ENCODE measurements at places on chromosomes 5 and 9.

DNA sequence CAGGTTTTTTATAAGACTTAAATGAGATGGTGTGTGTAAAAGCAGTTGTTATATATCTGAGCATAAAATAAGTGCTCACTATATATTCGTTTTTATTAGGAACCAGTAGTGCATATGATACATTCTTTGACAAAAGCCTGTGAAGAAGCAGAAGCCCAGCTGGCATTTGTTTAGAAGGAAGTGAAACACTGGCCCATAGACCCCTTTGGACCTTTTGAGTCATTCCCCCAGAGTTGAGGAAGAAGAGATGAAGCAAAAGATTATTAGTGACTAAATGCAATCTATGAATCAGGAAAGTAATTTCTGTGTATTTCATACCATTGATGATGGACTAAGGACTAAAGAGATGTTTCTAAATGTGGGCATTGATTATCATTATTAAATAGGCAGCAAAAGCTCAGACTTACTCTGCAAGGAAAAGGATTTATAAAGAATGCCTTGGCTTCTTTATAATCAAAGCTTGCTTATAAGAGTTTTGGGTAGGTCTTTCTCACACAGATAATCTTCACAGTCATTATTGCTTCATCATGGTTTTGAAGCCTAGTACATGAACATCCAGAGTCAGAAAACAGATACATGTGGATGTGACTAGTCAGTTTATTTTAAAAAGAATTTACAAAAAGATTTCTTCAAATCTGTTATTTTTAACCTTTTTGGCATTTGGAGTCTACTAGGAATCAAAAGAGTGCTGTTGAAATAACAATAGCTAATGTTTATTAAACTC, 16.9 kb upstream of the FER start:
- DNase-seq: no peak

DNA sequence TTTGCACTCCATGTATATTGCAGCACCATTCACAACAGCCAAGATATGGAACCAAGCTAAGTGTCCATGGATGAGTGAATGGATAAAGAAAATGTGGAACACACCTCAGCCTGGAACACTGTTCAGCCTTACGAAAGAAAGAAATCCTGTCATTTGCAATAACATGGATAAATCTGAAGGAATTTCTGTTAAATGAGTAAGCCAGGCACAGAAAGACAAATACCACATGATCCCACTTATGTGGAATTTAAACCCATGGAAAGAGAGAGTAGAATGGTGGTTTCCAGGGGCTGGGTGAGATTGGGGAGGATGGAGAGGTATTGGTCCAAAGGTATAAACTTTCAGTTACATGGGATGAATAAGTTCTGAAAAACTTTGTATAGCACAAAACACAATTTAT, 228.9 kb upstream of the CD180 start:
- no peak for DNase-seq

GRCh38 chr9:28471261-28471660, 898.0 kb upstream of the C9orf72 start:
- DNase-seq: no peak

DNA sequence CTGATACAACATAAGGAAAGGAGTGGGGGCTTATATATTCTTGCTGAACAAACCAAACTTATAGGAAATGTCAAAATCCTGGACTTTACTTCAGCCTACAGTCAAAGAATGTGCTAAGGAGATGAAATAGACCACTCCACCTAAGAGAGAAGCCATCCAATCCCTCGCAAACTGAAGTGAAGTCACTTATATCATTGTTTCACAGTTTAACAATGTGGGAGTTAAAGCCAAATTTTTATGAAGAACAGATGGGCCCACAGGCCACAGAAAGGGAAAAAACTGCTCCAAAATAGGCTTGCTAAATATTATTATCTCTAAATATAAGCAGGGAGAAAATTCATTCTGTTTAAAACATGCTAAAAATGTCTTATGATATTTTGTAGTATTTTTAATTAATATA, 233.3 kb downstream of the GAS1 start:
- DNase-seq: no peak

- DNase-seq: no peak
Measured at GRCh38 chr5:97764700-97765099, 581.7 kb upstream of the RIOK2 start.

DNA sequence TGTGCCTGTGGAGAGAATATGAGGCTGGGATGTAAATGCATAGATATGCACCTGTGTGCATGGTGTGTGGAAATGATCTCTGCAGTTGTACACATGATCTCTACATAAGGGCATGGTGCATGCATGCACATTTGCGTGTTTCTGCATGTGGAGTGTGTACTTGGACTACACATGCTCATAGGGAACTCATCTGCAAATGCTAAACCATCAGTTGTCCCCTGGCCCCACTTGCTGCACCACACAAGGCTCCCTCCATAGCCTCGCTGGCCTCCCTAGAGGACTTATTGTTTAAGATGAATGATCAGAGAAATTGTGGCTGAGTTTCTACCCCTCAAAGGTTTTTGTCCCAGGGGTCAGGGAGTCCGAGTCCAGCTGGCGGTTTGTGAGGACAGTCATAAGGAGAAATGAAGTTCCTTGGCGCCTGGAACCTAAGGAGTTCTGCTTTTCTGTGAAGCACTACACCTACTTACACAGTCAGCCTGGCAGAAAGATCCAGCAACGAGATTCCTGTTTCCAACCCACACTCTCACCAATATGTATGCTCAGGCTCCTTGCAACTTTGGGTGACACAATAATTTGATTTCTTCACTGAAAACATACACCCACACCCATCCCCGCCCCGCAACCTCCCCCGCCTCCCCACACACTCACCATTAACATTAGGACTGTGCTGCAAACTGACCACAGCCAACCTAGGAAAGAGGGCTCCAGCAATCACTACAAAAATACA, 79.9 kb upstream of the CPEB4 start:
- DNase-seq: no peak

DNA sequence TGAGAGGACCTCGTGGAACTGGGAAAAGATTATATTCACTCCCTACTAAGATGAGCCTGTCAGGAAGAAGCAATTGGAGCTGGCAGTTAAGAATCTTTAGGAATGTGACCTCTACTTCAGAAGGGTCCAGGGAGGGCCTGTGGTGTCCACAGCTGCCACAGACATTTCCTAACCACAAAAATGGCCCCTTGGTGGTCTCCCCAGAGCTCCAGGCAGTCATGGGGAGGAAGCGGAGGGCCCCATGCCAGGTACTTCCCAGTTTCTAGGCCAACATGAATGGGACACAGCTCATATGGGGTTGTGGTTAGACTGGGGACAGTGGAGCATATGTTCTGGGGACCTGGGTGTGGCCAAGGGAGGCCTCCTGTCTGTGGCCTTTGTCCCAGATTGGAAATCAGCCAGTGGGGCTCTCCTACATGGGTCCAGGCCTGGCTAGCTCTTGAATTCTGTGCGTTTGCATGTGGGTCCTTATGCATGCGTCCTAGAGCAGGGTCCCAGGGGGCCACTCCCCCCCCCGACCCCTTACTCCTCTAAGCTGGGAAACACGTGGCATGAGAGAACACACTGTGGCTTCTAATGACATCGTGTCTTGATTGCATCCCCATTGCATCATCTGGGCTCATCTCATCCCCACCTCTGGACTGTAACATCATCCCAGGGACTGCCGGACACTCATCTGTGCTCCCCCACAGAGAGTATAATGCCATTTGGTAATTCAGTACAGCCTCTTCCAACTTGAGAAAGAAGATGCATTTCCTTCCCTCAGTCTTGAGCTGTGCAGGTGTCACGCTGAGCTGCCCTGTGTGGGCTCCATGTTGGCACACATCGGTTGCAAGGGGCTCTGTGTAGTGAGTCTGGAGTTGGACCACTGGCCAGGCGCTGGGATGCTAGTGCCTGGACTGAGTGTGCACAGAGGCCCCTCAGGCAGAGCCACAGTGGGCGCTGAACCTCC, 31.3 kb downstream of the IRF1 start:
- DNase-seq: no peak

DNA sequence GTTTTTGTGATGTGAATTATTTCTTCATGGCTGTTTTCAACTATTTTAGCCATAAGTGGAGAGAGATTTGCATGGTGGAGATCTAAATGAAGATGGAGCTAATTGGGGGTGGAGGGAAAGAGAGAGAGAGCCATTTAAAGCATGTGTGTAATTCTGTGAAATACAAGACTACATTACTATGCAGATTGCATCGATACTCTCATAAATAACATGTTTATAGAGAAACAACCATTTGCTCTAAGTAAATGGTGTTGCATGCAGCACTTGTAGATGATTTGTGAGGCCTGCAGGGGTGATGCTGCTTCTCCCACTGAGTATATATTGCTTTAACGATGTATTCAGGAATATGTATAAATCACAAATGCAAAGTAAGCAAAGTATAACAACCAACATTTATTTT, 270.2 kb upstream of the RIOK2 start:
- DNase-seq: no peak

DNA sequence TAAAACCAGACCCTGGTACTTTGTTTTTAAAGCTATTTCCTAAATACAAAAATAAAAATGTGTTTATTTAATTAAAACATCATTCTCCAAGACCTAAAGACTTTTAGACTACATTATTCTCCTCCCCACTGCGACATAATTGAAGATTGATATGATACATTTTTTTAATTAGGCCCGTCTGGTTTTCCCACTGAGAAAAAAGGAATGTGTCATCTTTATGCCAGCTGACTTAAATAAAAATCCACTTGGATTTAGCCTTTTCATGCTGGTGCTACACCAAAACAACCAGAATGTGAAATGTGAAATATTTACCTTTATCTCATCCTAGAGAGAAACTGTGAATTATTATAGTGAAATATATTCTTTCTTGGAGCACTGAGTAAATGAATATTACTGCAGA, 155.5 kb upstream of the PPP1R2B start:
- no peak for DNase-seq

GRCh38 chr5:142797420-142797819, 27.2 kb downstream of the ARHGAP26 start:
- no peak for DNase-seq

DNA sequence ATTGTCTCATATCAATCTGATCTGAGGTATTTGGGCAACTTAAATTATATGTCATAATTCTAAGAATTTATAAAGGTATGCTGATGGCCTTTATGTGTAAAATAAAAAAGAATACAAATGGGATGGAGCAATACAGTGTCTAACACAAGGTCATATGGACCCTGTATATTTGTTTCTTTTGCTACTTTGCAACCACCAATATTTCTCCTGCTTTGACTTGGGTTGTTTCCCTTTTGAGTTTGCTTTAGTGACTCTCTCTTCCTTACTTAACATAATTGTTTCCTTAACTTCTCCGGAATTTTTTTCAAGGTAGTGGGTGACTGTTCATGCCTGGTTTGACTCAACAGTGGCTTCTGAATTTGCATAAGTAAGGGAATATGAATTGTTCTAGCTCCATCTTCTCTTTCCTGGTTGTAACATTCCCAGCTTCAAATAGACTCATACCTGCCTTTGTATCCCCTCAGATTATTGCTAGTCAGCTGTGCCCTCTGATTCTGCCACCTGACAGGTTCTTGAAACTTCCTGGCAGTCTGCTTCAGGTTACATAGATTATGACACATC, 30.2 kb upstream of the ANXA1 start:
- DNase-seq: no peak

DNA sequence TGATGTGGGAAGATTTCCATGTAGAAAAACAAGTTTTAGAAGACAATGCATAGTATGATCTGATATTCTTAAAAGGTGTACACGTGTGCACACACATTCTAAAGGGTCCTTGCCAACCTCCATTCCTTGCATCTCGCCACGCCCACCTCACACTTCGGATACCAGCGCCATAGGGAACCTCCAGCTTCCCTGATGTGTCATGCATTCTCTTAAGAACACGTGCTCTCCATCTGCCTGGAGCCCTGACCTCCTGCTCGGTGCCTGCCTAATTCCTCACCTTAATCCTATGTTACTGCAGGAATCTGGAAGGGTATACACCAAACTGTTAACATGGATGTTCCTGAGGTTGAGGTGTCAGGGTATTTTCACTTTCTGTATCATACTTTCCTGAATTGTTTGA, 63.1 kb downstream of the PTCD2 start:
- no peak for DNase-seq

DNA sequence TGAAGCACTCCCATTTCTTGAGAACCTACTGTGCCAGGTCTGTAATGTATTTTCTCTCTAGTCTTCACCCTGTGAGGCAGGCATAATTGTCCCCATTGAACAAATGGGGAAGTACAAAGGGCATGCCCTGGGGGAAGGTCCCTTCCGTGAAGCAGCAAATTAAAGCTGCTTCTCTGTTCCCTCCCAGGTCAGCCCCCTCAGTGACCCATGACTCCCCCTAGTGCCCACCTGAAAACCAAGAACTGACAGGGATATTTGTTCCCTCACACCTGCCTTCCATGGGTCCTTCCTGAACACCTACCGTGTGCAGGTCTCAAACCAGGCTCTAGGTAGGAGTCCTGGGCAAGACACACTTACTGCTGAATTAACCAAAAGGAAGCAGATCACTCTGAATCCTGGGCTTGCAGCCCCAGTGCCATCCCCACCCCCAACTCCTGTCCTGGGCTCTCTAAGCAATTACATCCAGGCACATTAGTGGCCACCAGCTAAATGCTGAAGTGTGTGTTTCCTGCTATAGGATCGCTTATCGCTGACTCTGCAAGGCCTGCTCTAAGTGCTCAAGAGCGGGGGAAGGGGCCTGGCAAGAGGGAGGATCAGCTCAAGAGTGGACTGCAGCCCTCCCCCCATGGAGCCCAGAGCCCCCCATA, 254.8 kb downstream of the CDK5RAP2 start:
- no peak for DNase-seq

GRCh38 chr5:154118893-154119336, 71.6 kb upstream of the GALNT10 start:
- DNase-seq: no peak

GRCh38 chr9:128282500-128282899, 6.4 kb downstream of the SWI5 start:
- no peak for DNase-seq

DNA sequence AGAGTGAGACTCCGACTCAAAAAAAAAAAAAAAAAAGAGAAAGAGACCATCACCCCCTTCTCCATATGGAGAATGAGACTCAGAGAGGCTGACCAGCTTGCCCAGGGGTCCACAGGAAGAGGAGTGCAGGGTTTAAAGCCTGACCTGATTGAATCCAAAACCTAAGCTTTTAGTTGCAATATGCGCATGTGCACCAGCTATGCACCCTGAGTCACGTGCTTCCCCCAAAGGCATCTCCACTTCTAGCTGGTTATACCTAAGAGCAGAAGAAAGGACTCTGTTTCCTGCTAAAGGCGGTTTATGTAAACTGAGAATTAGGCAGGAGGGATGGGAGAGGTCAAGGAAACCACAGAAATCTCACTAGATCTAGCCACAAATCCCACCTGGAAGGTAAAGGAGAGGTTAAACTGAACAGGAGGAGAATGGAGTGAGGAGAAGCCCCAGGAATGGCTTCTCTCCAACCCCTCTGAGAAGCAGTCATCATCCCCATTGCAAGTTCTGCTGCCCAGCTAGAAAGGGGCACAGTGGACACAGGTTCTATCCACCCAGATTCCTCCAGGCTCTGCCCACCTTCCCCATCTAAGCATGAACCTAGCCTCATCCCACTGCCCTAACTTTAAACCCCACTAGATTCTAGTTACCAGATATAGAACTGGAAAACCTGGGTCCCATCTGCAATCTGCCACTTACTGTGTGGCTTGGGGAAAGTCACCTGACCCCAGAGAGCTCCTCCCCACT, 171.3 kb downstream of the ACTL7B start:
- no peak for DNase-seq

All from tibial nerve (tissue), 4 donors.